ENCODE measurements at places on chromosomes 4 and X.

- DNase-seq: no peak
Observed at GRCh38 chr4:2273657-2274319, 11.9 kb upstream of the MXD4 start.

DNA sequence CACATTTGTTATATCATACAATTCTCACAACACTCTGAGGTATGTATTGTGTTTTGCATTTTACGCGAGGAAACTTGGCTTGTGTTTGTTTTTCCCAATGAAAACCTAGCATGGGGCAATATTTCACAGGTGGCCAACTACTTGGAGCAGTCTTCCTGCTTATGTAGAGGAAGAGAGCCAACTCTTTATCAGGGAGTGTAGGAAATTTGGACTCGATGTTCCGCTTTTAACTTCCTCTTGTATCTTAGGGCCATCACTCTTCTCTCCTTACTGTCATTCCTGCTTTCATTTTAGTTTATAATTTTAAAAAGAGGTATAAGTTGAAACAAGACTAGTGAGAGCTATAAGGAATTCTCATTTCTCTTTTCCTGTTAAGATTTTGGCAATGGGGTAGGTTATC, 107.7 kb upstream of the RPS6KA3 start:
- no peak for DNase-seq

DNA sequence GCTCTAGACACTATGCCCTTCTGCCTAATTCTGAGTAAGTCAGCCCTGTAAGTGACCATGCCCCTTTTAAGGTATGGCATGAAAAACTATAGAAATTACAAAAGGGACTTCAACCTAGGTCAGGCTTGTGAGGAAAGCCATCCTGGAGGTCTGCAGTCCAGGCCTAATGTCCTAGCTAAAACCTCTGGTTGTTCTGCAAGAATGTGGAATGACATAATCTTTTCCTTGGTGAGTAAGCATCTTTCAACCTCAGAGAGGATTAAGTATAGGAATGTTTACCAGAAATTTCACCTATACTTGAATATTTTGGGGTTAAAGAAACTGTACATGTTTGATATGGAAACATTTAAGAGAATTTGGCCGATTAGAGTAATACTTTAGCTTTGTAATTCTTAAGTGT, 23.8 kb upstream of the HPSE start:
- no peak for DNase-seq

GRCh38 chr4:10321931-10322330, 135.3 kb downstream of the ZNF518B start:
- DNase-seq: no peak

All from stimulated activated CD8-positive, alpha-beta memory T cell treated with anti-CD3 and anti-CD28 coated beads, Interleukin-7, amount 100 ng/mL, for 48 hours (primary cell).